Kidney glomerular epithelial cell (primary cell): ENCODE measurements at places on chromosomes 3 and 15.

GRCh38 chr15:69853544-69853951, 244.2 kb downstream of the TLE3 start:
- DNase-seq: peak; percentile 79

GRCh38 chr15:61479613-61480012, 250.5 kb upstream of the RORA start:
- no peak for DNase-seq

- peak; percentile 81 for DNase-seq
These were observed 48.8 kb downstream of the PDE8A start for GRCh38 chr15:85030301-85030929.

DNA sequence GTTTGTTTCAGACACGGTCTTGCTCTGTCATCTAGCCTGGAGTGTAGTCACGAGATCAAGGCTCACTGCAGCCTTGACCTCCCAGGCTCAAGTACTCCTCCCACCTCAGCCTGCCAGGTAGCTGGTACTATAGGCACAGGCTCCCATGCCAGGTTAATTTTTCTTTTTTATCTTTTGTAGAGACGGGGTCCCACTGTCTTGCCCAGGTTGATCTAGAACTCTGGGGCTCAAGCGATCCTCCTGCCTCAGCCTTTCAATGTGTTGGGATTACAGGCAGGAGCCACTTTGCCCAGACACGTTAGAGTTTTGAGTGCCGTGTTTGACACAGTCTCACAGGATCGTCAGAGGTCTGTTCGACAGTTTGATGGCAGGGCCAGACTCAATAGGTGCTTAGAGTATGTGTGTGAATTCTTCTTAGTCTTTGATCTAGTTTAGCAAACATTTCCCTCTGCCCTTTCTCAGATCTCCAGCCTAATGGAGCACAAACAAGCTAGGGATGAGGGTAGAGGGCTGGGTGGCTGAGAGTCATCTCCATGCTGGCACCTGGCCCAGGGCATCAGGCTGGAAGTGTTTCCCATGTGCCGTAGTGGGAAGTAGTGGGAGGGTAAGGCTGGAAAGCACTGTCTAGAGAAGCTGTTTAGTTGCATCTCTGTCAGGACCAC, 66.1 kb upstream of the DLG1 start:
- DNase-seq: peak; percentile 7

GRCh38 chr3:158494673-158495072, 76.3 kb upstream of the MLF1 start:
- no peak for DNase-seq

DNA sequence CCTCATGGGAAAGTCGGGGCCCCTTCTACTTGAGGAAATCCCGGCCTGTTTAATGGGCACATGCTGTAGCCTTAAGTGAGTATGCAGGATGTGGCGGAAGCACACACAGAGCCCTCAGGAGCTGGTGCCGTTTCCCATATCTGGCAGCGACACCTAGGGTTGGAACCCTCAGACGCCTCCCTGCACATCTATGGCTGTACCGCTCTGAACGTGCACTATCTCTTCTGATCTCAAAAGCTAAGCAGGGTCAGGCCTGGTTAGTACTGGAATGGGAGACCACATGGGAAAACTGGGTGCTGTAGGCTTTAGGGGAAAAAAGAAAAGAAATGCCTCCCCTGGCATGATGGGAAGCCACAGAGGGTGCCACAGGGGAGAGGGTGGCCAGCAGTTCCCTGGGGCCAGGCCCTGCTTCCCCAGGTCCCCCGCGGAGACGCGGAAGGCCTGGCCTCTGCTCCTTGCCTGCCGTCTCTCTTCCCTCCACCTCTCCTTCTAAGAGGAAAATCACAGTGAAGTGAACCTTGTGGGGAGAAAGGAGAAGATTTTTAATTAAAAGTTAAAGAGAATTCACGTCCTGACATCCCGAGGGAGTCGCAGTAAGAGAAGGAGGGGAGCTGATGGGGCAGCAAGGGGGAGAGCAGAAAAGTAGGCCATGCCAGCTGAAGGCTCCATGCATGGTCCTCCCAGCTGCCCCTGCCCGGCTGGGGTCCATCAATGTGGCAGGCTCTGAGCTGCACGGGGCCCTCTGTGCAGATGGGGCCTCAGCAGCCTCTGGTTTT, 60.5 kb upstream of the TMEM115 start:
- DNase-seq: no peak

GRCh38 chr3:142215106-142215505, 10.3 kb downstream of the GK5 start:
- DNase-seq: peak; percentile 16

- DNase-seq: no peak
These were observed 133.0 kb downstream of the ASB7 start for GRCh38 chr15:100735129-100736053.

GRCh38 chr3:67653425-67654098, 850 bp downstream of the SUCLG2 start:
- DNase-seq: peak; percentile 55

DNA sequence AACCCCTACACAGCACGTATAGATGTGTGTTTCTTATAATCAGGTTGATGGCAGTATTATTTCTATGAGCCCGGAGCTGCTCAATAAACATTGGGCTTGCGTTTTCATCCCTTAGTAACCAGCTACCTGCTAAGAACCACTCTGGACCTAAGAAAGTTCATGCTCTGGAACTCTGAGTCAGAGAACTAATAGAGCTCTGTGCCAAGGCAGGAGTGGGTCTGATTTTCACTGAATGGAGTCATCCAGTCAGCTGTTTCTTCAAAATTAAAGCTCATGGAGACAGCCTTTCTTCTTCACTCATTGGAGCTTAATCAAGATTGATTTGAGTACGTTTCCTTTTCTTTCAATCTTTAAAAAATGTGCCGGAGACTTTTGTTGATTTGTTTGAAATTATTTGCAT, 145.7 kb downstream of the BBX start:
- no peak for DNase-seq

GRCh38 chr3:127475975-127476705, 114.4 kb downstream of the TPRA1 start:
- no peak for DNase-seq

- DNase-seq: no peak
These were observed 37.3 kb upstream of the CCDC66 start for GRCh38 chr3:56519641-56520040.

DNA sequence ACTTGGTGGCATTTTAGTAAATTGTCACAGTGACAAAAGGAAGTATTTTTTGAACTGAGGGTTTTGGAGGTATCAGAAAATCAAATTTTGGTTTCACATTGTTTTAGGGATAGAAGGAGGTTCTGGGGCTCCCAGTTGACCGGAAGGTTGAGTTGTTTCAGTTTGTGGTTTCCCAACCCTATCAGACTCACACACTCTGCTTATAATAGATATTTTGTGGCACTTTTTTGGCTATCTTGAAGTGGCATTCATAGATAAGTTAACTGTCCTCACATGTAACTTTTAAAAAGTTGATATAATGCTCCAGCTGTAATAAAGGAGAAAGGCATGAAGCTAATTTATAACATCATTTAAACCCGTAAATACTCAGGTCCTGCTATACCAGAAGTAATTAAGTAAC, 12.8 kb downstream of the ARMC8 start:
- DNase-seq: no peak

DNA sequence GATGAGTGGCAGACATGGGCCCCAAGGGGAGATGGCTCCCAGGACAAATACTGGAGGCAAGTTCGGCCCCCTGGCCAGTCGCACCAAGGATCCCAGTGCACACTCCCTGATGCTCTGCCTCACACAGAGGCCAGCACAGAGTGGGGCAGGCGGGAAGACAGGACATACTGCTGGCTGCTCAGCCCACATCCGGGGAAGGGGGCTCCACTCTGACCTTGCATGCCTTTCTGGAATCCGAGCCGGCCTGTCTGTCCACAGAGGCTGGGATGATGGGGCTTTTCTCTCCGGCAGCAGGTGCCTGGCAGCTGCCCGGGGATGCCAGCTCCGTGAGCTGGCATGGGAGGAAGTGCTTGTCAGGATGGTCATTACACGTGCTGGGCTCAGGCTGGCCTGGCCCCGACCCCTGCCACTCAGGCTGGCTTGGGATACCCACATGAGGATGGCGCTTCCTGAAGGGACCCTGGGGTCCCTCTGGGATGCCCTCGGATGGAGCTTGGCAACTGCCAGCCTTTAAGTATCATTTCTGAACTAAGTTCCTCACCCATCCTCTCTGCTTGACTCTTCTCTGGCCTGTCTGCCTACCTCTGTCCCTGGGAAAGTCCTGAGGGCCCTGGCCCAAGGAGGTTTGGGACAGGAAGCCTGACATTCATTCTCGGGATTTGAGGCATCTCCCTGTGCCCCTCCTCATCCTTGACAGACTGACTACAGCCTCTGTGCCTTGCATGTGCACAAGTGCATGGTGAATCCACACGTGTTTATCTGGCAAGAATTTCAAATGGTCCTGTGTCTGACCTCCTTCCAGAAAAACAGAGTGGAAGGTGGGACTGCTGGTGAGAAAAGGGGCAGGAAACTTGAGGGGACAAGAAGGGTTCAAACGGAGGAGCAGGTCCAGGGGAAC, 46.5 kb downstream of the EXOG start:
- DNase-seq: no peak

GRCh38 chr3:177729956-177730681, 532.8 kb upstream of the TBL1XR1 start:
- no peak for DNase-seq

DNA sequence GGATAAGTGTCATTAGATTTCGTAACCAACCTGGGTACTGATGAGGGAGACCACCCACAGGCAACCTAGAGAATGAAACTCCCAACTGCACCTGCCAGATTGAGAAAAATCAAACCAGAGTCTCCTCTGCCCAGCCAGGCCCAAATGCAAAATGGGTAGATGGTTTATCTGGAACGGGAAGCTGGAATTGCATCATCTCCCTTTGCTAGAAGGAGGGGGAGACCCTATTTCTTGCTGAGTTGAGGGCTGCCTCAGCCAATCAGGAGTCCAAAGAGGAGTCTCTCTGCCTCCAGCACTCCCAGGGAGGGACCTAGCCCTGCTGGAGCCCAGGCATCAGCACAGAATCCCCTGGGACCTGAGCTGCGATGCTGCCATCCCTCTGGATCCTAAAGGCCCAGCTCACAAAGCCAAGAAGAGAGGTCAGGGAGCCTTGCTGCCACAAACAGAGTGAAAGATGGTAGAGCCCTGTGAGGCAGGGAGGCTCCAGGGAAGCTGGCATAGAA, 8.1 kb downstream of the RMDN3 start:
- no peak for DNase-seq

GRCh38 chr3:113055961-113056360, 65.2 kb downstream of the GTPBP8 start:
- no peak for DNase-seq

DNA sequence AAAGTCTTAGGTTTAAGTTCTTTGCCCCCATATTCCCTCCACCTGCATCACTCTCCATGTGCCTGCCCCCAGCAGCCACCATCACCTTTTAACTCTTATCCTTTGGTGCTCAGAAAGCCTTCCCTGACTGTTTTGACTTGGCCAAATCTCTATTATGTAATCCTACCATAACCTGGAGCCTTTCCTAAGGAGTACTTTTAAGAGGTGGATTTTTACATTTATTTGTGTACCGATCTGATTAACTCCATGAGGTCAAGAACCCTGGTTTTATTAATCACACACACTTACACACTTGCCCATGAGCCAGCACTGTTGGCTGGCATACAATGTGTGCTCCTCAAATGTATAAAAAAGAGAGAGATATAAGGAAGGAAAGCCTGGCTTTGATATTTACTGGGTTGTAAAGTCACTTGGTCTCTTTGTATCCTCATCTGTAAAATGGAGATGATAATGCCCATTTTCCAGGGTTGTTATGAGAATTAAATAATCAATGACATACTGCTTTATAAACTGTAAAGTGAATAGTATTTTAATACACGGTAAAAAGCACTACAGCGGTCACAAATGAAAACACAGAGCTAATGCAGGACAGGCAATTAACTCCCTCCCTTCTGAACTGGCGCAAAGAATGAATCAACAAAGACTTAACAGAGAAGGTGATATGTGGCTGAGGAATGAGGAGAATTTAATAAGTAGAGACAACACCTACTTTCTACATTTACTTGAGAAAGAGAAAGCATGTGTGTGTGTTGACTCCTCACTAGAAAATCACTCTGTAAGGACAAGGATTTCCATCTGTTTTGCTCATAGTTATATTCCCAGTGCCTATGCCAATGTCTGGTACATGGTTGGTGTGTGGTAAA, 45.4 kb downstream of the ATP13A4 start:
- no peak for DNase-seq

GRCh38 chr15:60727260-60727659, 248.3 kb upstream of the ICE2 start:
- DNase-seq: no peak

DNA sequence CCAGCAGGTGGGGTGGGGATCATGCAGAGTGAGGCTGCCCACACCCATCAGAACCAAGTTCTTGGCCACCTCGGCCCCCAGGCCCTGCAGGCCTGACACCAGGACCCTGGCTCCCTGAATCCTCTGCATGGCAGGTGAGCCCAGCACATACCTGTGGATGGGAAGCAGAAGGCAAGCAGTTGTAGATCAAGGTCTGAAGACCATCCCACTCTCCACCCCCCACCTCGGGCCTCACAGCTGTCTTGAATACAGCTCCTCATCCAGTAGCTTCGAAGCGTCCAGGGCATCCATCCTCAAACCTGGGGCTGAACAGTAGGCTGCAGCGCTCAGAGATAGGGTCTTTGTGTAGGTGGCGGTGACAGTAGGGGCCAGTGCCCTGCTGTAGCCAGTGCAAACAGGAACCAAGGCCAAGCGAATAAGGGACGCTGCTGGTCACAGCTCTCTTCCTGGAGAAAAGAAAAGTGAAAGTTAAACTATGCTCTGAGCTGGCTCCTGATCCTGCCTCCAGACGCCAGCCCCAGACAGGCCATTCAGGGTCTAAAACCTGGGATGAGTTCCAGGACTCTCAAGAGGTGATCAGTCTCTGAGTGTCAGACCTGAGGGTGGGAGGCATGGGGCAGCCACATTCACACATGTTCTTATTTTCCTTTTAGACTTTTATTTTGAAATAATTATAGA, at the start of gene UBA7:
Gene UBA7 (minus strand): TSS at position 457 of the 678 bp plus-strand sequence. CDS start 166 bp downstream, at position 291.
- DNase-seq: peak; percentile 21
